CMK (cell line): ENCODE measurements at places on chromosomes 6 and 20.

DNA sequence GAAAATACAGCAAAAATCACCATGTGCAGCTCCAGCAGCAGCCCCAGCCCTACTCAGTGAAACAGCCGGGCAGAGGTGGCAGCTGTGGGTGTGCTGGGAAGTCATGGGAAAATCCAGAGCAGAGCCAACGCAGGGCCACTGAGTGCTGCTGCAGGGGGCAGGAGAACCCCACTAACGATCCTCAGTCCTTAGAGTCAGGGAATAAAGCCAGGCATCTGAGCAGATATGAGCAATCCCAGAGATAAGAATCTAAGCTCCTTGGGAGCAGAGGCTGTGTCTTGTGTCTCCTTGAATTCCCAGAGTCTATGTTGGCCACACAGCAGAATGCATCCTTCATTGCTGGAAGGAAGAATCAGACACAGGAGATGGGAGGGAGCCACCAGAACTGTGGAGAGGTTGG is 493.1 kb upstream of the MAP3K7 start:
- DNase-seq = no peak

DNA sequence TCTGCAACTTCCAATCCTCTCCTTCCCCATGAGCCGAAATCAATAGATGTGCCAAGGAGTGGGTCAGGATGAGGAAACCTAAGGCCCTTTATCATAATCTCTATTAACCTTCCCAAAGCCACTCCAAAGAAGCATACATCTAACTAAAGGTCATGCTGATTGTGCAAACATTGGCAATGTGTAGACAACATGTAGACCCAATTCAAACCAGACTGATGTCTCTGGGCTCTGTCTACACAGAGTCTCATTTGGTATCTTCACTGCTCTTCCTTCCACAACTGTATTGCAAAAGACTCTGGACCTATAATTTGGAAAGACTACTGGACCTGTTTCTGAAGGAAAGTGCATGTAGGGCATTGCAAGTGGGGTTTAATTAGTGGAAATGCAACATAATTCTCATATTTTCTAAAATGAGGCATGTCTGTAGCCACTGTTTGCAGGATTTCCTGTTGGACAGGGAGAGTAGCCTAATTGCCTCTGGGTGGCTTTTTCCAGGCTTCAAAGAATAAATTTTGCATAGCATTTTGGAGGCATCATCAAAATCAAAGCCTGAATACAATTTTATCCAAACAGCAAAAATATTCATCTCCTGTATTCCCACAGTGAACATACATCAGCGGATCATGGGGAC is 35.0 kb upstream of the MLIP start:
- no peak for DNase-seq

DNA sequence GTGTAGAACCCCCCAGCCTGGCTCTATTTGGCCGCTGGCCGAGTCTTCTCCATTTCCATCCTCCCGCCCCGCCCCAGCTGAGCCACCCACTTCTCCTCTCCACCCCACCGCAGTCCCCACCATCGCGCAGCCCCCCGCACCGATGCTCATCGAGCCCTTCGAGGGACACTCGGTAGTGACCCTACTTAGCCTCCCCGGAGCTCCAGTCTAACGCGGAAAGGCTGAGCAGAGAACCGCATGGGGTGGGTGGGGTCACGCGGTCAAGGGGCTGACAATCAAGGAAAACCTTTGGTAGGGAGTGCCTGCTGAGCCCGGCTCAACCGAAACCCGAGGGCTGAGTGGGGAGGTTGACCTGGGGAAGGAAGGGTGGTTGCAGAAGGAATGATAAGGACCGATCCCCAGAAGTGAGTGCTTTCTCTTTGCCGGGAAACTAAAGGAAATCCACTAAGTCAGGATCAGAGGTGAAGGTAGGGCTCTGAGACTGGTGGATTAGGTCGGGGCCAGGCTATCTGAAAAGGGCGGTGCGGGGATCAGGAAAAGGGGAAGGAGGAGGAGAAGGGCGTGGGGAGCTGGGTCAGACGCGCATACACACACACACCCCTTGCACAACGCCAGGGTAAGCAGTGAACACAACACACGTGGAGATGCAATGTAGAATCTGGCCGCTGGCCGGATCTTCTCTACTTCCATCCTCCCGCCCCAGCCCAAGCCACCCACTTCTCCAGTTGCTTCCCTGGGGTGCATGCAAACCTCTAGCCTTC is 49.8 kb downstream of the CPXM1 start:
- peak; percentile 48 for DNase-seq

GRCh38 chr6:84486526-84486925 is 259.1 kb upstream of the CEP162 start:
- DNase-seq = no peak

- DNase-seq = no peak
Observed at GRCh38 chr6:153568628-153569027, 437.5 kb upstream of the RGS17 start.

DNA sequence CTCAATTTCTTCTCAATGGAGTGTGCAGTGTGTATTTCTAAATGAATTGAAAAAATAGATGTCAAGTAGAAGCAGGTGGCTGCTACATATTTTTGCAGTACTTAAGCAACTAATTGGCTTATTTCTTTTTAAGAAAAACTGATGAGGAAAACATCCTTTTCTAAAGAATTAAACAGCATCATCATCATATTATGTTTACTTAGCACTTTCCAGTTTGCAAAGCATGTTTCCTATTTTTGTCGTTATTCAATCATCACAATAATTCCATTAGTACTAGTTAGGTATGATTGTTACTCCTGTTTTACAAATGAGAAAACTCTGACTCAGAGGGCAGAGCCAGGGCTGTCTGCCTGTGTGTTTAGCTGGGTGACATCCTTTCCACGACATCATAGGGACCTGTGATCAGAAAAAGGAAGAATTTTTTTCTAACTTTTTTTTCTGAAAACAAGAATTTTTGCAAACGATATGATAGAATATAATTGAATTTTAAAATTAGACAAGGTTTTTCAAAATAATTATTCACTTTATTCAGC is 22.7 kb upstream of the BMP6 start:
- no peak for DNase-seq

- no peak for DNase-seq
Observed at GRCh38 chr6:125834348-125834747, 43.6 kb downstream of the NCOA7 start.

DNA sequence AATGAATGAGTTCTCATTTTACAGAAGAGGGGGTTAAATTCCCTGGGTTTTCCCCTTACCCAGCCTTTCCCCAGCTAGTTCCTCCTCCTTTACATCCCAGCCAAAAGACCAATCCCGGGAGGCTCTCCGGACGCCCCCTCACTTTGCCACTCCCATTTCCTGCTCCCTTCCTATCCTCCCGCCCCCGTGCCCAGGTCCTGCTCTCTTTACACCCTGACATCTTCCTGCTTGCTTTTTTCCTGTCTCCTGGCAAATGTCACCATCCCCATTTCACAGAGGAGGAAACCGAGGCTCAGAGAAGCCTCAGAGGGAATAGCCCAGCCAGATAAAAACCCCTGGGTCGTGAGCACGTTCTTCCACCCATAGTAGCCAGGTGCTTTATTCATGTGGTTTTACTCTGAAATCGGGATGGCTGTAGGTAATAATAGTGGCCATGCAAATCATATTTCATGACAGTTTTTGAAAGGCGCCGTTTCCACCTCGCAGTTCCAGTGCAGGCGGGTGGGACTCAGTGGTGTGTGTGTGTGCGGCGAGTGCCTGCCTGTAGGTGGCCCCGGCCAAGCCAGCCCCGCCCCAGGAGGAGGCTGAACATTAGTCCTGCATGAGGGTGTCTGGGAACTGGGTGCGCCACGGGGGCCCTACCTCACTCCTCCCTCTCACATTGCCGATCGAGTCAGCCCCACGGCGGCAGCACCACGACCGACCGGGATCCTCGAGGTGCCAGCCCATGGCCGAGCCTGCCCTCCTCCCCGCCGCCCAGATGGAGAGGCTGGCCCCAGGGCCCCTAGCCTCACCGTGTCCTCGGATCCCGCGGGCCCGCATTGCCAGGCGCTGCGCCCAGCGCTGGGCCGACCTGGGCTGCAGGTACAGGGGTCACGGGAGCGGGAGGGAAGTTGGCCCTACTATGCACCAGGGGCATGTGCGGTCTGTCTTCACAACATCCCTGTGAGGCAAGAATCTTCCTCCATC is at the start of gene ARHGAP40:
ARHGAP40 (plus strand) TSS at position 594 of the 969 bp plus-strand sequence.
- DNase-seq = no peak

DNA sequence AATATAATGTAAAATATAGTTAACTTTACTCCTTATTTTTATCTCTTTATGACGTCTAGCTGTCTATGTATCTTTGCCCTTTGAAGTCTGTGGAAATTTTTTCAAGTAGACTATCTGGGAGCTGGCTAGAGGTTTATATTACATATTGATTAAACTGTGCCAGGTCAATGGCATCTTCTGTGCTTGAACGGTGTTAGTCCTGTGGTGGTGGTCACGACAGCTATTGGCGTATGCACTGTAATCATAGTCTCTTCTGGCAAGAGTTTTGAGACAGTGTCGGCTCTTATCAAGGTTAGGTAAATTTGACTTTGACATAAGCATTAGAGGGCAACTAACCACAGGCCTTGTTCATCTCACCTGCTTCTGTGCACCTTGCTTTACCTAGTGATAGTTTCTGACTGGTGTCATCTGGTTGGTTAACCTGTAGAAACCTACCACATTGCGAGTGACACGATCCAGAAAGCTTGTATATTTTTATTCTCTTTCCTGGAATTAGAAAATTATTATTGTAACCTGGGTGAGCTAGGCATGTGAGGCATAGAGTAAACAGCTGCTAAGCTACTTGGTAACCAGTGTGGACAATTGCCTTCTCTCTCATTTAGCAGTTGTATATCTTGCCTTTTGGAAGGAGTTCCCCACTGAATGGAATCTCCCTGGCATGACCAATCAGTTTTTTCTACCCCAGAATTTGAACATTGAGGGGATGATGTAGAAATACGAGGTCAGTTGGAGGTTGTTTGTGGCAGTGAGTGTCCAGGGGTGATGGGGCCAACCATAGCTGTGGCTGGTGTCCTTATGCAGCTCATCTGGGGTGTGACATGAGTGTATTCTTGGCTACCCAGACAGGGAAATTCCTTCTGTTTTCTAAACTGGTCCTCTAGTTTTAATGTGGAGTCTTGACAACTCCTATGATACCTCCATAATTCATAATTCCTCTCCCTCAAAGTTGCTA is 45.9 kb downstream of the SH3BGRL2 start:
- DNase-seq = no peak

DNA sequence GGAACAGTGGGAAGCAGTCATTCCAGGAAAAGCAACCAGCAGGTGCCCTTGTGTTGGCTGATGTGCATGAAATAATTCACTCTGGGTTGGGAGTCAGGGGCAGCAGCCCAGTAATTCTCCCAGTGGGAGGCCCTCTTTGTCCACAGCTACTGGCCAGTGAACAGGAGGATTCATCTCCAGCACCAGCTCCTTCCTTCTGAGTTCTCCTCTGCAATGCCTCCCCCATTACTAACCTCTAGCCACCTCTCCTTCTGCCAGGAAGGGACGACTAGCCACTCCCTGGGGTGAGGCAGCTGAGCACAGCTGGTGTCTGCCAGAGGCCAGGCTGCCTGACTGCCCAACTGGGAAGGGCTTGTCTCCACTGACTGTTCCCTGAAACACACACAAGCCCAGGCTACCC is 12.5 kb upstream of the R3HDML start:
- no peak for DNase-seq

GRCh38 chr20:47678536-47678935 is 106.7 kb downstream of the SULF2 start:
- DNase-seq = no peak

DNA sequence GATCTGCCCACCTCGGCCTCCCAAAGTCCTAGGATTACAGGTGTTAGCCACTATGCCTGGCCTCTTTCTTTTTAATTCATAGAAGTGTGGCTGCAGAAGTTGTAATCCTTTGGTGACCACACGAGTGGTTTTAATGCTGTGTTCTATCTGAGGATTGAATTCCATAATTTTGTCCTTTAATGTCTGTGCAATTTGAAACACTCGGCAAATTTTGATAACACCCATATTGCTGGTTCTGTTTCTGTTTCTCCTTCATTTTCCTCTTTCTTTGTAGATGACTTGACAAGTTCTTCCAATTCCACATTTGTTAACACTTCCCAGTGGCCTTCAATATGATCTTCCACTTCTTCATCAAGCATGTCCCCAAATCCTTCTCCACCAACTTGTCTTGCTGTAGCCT is 2.8 kb upstream of the CHMP4B start:
- DNase-seq = no peak

DNA sequence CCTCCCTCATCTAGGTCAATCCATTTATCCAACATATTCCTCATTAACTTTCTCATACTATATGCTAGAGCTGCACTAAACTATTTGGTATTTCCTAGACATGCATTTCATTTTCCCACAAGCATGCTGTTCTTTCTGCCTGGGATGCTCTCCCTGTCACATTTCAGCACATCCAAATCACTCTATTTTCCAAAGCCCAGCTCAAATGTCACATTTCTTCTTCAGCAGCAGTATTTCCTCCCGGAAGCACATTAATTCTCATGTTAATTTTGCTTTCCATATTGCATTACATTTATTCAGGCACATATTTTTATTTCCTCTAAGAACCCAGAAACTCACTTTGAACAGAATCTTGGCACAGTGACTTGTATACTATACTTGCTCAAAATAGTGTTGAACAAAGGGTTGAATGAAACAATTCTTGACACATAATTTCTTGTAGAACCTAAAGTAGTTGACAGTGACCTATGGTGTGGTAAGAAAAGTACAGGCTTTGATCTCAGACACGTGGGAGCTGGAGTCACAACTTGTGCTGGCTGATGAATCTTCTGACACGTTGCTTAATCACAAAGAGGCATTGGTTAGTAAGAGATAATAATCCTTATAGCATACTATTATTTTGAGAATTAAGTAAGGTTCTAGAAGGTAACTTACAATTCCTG is 30.8 kb upstream of the CD2AP start:
- DNase-seq = no peak

DNA sequence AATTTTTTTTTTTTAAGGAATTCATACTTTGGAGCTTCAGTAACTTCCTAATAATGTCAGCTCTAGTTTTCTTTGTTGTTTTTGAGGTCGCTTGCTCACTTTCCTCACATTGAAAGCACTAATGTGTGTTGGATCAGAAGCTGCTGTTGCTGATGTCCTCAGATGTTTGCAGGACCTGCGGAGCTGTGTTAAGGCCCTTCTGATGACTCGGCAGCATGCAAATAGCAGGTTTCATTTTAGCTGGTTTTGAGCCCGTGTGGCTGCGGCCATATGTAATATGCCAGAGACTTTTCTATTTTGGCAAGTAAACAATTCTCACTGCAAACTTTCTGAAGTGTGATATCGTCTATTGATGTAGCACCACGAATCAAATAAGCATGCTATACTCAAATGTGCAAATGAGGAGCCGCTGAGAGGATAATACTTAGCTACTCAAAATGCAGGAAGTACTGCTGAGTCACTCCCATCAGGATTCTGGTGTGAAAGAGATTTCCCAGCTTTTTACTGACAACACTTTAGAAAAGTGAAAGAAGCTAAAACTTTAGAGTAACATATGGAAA is 187.8 kb downstream of the SASH1 start:
- DNase-seq = no peak

GRCh38 chr6:7827142-7827541 is 83.4 kb downstream of the TXNDC5 start:
- no peak for DNase-seq
